Stimulated activated CD4-positive, alpha-beta T cell treated with anti-CD3 and anti-CD28 coated beads, Interleukin-12 subunit alpha, Interleukin-12 subunit beta, amount 100 ng/mL, for 24 hours (primary cell): ENCODE measurements at places on chromosomes 1 and 21.
A peak's percentile ranks its signal among the peaks of the same experiment; 100 is the strongest.

- no peak for DNase-seq
Observed at GRCh38 chr1:17212009-17212408, 7.1 kb downstream of the PADI1 start.

GRCh38 chr1:118151312-118151937 lies 33.6 kb downstream of the SPAG17 start:
- peak; percentile 32 for DNase-seq

- DNase-seq = no peak
Observed at GRCh38 chr21:29105218-29105617, 25.2 kb upstream of the MAP3K7CL start.

DNA sequence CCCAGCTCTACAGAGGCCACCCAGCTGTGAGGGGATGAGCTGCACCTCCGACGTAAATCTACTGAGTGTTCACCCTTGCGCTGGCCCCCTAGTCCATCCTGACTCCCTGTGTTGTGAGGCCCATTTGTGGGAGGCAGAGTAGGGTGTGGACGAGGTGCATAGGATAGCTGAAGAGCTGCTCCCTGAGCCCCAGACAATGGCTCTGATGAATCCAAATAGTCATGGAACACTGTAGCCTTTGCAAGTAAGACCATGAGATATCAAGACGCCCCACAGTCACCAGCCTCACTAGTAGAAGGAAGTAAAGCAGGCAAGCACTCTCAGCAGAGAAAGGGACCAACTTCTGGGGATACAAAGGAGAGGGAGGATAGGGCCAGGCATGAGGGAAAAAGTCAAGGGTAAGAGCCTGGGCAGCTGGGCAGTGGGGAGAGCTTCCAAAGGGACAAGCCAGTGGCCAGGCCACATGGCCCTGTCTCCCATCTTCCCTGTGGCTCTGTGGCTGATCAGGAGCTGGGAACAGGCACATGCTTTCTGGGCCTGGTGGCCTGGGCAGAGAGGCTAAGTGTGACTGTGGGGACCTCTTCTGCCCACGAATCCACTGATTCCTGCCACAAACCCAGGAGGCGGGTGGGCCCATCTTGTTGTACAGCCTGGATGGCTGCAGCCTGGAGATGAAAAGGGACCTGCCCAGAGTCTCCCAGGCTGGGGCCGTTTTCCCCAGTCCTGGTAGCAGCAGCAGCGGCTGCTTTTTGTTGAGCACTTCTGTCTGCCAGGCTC lies 55.5 kb upstream of the EPS8L3 start:
- no peak for DNase-seq

GRCh38 chr1:90919900-90920299 lies 101.9 kb downstream of the ZNF644 start:
- no peak for DNase-seq

DNA sequence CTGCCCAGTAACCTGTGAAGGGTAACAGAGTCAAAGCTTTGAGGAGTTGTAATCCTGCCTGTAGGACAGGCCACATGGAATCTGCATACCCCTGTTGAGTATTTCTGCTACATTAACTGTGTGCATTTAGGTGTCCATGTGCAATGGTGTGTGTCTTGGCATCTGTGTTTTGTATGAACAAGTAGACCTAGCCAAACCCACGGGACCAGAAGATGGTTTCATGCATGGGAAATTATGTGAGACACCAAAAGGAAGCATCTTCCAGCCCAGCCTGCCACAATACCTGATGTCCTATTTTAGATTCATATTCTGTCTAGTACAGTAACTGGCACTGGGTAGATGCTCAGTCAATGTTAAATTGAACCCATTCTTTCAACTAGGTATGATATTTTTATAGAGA lies 70.8 kb upstream of the KCND3 start:
- DNase-seq = no peak

DNA sequence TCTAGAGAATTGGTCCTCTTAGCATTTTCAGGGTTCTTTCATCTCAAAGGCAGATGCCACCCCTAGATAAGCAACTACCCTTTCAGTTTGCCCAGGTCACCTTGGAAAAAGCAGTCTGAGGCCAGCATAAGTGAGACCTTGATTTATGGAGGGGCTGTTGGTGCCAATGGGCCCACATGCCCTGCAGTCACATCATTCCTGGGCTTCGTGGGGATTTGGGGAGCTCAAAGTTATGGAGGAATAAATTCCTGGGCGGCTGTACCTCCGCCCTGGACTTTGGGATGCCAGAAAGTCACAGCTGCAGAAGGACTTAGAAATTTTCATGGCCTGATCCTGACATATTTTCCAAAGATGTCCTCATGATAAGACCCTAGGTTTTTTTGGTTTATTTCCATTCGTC lies 2.7 kb upstream of the SDHB start:
- no peak for DNase-seq

- no peak for DNase-seq
Observed at GRCh38 chr1:220956501-220957232, 77.4 kb downstream of the HLX start.
